ENCODE measurements at places on chromosomes 4 and X. TPM values are rescaled to one million over a fixed set of nuclear protein-coding genes. Genes with fewer than 3 reads are reported as not detected.

The VSIG1 gene
- total RNA-seq = not detected

- DNase-seq = no peak
Observed at GRCh38 chrX:69317721-69318120, 152.5 kb upstream of the PJA1 start.

- DNase-seq = no peak
Observed at GRCh38 chr4:152805071-152805650, 25.4 kb downstream of the ARFIP1 start.

The GCNA gene
- total RNA-seq = 3.1 TPM

DNA sequence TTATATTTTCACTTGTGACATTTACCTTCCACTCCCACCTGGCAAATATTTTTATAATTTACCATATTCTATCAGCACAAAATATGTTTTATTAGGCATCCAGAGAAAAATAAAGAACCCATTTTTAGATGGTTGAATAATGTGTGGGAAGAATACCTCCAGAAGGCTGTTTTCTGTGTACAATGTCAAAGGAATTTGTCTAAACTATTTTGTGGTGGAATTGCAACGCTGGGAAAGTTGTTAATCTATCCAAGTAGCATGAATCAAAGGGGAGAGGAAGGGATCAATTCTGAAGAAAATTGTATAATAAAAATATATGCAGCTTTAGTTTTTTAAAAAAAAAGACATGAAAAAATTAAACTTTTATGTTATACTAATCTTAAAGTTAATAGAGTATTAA is 706.5 kb downstream of the FSTL5 start:
- DNase-seq = no peak

The EDA gene
- 7.2 TPM for total RNA-seq

The GSX2 gene
- total RNA-seq = not detected

DNA sequence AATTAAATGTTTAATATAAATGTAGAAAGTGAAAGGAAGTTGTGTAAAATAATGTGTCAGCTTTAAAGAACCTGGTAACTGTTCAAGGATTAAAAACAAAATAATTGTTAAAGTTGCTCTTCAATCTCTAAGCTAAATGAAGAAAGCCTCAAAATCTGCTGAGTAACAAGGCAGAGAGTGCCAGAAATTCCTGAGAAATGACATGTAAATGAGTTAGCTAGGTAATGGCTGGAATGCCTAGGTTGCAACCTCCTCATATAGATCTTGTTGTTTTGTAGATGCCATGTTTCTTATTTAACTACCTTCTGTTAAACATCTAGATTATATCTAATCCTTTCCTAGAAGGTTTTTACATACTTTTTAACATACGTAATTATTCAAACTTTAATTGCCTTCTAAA is 763.6 kb upstream of the AGA start:
- no peak for DNase-seq

DNA sequence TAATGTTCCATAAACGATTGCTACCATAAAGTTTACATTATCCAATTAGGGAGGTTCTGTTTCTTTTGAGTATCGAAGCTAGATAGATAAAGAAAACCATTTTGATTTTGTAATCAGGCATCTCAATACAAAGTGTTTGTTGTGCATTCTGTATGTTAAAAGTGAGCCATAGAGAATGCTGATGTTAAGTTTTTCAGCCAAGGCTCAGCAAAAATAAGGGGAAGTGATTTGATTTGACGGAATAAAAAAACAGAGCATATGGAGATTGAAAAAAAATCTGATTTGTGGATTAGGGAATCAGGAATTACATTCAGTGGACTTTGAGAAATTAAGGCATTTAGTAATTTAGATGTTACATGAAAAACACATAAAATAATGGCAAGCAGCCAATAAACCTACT is 314.8 kb downstream of the PPP3CA start:
- no peak for DNase-seq

The CEP135 gene
- 12.9 TPM for total RNA-seq

The SYNPO2 gene
- 72.0 TPM for total RNA-seq

GRCh38 chr4:155675709-155676429 is 9.2 kb downstream of the GUCY1A1 start:
- no peak for DNase-seq

- no peak for DNase-seq
Observed at GRCh38 chrX:101208152-101208905, 11.3 kb upstream of the DRP2 start.

GRCh38 chrX:132219343-132219768 is at the start of gene RAP2C:
Gene RAP2C (minus strand): TSS chrX:132219447. CDS start chrX:132217268, 2,179 bp downstream.
- peak; percentile 47 for DNase-seq

DNA sequence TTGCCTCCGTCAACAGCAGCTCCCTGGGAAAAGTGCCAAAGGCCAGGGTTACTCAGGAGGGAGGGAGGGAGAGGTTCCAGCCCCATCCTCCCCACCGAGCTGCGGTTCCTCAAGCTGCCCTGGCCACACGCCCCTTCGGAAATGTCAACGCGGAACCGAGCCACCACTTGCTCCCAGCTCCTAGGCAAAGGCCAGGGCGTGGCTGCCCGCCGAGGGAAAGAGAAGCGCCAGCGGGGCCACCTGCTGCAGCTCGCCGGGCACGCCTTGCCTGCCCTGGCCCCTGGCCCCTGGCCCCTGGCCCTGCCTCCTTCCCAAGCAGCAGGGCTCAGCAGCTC is 15.3 kb downstream of the SLC6A8 start:
- DNase-seq = no peak

DNA sequence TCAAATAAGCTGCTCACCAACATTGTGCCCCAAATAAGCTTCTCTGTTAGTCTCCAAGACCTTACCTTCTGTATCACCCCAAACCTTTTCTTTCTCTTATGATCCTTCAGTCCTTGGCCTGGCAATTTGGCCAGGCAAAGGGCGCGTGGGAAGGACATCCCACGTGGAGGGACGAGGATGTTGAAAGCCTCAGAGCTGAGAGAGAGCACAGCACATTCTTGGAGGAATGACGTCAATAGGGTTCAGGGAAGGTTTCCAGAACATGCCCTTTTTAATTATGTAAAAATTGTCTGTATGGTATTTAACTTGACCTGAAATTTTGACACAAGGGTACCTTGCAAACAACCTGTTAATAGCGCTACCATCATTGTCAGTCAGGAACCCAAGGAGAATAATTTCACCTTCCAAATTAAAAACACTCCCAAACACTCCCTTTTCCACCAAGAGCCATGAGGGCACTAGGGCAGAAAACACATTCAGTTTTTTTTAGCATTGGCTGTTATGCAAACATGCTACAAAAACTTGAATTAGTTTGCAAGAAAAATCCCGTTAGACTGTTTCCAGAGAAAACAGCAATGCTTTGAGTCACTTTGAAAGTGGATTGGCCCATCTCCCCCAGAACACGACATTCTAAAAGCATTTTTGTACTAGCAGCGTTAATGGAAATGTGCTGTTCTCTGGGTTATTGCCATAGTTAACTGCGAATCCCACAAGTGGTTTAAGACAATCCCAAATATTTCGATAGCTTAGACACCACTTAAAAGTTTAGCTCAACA is 183.2 kb upstream of the PUDP start:
- no peak for DNase-seq

The CDX4 gene
- not detected for total RNA-seq

DNA sequence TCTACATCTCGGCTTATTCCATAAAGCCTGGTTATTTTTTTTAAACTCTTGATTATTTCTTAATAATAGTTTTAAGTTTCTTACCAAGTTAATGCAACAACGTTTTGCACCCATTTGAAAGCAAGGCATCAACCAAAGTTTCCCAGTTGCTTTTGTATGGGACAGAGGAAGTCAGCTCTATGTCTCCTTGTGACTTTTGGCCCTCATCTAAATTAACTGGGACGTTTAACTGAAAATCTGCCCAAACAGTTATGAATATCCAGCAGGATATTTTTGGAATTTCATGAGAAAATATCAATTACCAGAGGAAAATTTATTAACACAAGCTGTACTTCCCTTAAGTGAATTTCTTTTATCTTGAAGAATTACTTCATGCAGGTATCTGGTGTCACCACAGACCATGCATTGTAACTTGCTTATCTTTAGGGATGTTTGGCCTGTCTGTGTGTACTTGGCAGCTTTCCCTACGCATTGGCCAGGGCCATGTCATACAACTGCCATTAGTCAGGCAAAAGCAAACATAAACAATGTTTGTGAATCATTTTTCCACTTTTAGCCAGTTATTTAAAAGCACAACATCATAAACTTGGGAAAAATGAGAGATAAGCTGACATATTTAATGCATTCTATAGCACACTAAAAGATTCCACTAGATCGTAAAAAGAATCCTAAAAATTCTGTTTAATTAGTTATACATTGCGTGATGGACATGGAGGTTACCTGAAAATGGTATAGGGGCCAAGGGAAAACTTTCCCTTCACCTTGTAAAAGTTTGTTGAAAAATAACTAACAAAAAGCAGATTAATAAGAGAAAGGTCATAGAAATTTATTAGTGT is 101.4 kb upstream of the PDE5A start:
- no peak for DNase-seq

The PTCHD1 gene
- total RNA-seq = 0.24 TPM

- no peak for DNase-seq
Observed at GRCh38 chr4:25089051-25089763, 58.5 kb upstream of the LGI2 start.

- DNase-seq = no peak
Observed at GRCh38 chr4:24089851-24090534, 200.1 kb upstream of the PPARGC1A start.

The UGT2B15 gene
- not detected for total RNA-seq

- DNase-seq = no peak
Observed at GRCh38 chr4:41918278-41918677, 17.0 kb upstream of the TMEM33 start.

- DNase-seq = no peak
Observed at GRCh38 chr4:73315091-73315490, 56.5 kb upstream of the ANKRD17 start.

All from omental fat pad (tissue), 4 donors.